ENCODE measurements at places on chromosomes 6 and 20.

- DNase-seq, result no peak
These were observed 64.9 kb upstream of the BTBD3 start for GRCh38 chr20:11852811-11853210.

DNA sequence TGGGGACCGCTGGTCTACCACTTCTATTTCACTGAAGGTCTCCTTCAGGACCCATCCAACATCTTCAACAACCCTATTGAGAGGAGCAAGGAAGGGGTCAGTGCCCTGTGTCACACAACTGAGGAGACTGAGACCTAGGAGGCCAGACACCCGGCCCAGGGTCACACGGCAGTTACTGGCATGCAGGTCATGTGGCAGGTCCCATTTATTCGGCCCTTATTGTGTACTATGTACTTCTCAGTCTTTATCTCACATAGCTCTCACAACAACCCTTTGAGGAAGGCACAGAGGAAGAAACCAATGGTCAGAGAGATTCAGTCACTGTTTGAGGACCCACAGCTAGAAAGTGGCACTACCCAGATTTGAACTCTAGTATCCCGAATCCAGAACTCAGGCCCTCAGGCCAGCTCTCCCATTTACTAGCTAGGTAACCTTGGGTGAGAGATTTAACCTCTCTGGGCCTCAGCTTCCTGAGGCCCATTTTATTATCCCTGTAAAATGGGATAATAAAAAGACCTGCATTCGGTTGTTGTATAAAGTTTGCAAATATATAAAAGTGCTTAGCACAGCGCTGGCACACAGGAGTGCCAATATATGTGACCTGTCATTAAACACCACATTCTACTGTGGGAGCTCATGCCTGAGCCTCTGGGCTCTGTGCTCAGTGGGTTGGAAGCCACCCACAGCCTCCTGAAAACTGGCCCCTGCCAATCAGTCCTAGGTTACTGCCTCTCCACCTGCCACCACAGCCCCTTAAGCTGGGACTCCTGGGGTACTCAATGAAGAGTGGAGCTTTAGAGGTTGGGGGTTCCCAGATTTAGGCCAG is 15.8 kb downstream of the TFEB start:
- no peak for DNase-seq

- no peak for DNase-seq
These were observed 142.4 kb downstream of the LRFN2 start for GRCh38 chr6:40444811-40445210.

DNA sequence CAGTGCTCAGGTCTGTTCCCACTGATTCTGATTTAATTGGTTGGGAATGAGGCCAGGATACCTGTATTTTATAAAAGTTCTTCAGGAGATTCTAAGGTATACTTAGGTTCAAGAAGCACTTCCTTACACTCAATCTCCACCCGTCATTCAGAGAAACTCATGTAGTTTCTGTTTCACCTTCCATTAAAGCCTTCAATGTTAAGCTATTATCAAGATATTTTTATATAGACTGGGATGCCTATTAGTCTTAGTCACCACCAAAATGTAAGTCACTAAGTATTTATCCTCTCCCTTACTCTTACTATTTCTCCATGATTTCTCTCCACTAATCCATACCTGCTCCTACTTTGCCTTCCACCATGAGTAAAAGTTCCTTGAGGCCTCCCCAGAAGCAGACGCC is 38.1 kb upstream of the GCLC start:
- DNase-seq, result no peak

DNA sequence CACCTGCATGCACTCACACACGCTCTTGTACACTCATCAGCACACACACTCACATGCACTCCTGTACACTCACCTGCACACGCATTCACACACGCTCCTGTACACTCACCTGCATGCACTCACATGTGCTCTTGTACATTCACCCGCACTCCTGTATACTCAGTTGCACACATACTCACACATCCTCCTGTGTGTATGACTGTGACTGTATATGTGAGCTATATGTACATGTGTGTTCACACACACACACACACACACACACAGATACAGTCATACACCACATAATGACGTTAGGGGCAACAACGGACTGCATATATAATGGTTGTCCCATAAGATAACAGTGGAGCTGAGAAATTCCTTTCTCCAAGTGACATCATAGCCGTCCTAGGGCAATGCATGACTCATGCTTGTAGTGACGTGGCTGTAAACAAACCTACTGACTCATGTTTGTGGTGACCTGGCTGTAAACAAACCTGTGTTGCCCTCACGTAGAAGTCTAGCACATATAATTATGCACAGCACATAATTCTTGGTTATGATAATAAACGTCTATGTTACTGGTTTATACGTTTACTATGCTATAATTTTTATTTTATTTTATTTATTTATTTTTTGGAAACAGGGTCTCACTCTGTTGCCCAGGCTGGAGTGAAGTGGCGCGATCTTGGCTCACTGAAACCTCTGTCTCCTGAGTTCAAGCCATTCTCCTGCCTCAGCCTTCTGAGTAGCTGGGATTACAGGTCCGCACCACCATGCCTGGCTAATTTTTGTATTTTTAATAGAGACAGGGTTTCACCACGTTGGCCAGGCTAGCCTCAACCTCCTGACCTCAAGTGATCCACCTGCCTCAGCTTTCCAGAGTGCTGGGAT is 22.8 kb upstream of the TAF4 start:
- DNase-seq, result no peak

- DNase-seq, result peak; percentile 8
These were observed 815 bp downstream of the SPATA2 start for GRCh38 chr20:49914310-49915117.

DNA sequence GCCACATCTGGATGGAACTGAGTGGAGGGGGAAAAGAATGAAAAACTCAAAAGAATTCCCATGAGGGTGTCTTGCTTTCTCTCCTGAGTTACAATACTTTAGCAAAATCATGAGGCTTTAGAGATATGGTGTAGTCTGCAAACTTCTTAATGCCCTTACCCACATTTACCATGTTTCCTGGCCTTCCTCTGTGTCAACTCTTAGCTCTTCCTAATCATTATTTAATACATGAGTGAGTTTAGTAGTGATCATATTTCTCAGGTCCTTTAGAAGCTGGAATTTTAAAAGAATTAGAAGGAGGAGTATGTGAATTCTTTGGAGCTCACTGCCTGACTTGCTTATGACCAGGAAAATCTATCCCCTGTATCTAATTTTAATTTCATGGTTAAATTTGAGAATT is 39.0 kb downstream of the STX11 start:
- DNase-seq, result no peak

DNA sequence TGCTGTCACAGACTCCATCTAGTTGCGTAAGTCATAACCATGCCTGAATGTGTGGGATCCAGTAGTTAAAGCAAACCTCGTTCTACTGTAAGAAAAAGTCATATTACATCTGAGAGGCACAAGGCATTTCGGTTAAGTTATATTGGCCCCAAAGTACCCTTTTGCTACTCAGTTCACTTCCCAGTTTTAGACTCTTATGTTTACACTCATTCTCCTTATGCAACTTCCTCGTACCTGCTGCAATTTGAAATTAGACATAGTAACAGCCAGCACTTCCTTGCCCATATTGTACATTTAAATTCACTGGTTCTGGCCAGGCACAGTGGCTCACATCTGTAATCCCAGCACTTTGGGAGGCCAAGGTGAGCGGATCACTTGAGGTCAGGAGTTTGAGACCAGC is 37.0 kb downstream of the PEX7 start:
- DNase-seq, result no peak

DNA sequence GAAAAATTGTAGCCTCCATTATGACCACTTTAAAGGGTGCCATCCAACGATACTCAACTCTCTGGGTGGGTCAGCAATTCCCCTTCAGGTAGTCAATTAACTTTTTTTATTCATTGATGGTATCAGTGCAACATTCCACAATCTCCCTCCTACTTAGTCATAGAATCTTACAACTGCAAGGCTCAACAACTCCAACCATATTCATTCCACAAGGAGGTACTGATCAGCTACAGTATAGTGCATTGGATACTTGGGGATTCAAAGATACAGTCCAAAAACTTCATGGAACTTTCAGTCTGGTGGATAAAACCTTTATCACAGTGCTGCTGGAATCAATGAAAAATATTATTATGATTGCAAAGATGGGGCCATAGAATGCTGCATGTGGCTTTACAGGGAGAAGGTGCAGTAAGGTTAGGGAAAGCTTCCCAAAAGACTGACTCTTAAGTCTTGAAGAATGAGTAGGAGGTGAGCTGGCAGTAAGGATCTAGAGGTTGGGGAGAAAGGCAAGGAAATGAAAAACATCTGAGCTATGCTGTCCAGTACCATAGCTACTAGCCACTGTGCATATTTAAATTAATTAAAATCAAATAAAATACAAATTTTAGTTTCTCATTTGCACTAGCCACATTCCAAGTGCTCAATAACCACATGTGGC is 314.7 kb upstream of the PRDM1 start:
- DNase-seq, result no peak

DNA sequence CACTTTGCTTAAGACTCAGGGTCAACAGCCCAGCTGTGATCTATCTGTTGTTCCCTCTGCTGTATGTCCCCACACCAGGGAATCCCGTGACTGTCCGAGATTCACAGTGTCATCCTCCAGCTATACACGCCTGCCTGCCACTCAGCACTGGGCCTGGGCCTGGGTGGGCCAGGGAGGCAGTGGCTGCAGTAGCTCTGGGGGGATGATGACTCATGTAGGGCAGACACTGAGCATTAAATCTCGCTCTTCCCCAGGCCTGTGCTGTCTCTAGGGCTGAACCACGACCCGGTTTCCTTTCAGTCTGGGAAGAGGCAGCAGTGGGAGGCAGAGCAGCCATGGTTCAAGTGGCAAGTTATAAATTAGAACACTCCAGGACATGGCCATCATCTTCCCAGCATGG is 173.9 kb downstream of the LRFN2 start:
- no peak for DNase-seq

DNA sequence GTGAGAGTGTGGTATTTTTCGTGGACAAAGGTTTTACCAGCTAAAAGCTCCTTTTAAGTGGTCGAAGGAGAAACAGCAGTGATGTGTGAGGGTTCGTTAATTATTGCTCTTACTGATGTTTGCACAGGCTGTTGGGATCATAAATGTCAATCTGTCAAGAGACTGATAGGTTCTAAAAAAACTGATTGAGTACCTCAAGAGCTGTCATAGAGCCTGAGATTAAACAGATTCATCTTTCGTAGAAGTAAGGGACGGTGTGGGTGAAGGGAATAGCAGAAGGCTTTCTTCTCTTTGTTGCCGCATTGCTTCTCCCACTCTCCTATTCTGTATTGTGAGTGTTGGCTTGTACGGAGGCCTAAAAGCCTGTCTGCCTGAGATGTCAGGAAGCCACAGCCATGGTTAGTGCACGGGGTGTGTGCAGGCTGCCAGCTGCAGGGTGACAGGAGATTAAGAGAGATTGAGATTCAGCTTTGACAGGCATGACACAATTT is 291.0 kb downstream of the ZFAND3 start:
- DNase-seq, result no peak

Data from activated gamma-delta T cell treated with Interleukin-2 at 50 U/mL for 16 hours (primary cell).